GF-D8 (cell line): ENCODE measurements at places on chromosomes 5 and 9.

GRCh38 chr5:96024683-96025475, 63.2 kb upstream of the ELL2 start:
- DNase-seq = no peak

GRCh38 chr5:31651241-31651640, 12.3 kb downstream of the PDZD2 start:
- DNase-seq = no peak

GRCh38 chr5:179225387-179225786, 119.9 kb downstream of the ADAMTS2 start:
- no peak for DNase-seq

DNA sequence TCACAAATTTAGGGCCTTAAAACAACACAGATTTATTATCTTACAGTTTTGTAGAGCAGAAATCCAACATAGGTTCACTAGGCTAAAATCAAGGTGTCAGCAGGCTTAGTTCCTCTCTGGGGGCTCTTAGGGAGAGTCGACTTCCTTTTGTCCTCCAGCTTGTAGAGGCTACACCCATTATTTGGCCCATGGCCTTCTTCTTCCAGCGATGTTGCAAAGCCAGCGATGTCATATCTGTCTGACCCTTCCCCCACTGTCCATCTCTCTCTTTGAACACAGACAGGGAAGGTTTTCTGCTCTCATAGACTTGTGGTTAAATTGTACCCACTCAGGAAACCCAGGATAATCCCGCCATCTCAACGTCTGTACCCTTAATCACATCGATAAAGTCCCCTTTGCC, 60.3 kb upstream of the SHB start:
- no peak for DNase-seq
